ENCODE measurements at places on chromosomes 12 and 14.
A peak's percentile ranks its signal among the peaks of the same experiment; 100 is the strongest.

DNA sequence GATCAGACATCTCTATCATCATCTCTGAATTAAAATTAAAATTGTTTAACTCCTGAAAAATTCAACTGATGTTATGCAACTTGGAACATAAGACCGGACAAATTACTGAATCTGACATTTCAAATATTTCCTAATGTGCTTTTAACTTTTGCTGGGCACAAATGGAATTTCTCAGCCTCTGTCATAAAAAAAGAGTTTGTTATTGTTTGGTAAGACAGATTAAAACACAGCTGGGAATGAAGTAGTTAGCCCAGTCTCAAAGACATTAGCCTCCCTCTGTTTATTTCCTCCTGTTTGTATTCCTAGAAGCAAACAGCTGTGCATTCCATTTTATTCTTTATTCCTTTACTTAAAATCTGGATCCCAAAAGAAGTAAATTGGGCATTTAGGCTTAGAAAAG lies 29.4 kb downstream of the PLEKHA5 start:
- no peaks in the 10 kb centered on the region for H3K36me3 ChIP-seq
- DNase-seq, result no peak
- no peak overlapping the region for H3K4me3 ChIP-seq
- no peaks in the 10 kb centered on the region for H3K4me1 ChIP-seq

DNA sequence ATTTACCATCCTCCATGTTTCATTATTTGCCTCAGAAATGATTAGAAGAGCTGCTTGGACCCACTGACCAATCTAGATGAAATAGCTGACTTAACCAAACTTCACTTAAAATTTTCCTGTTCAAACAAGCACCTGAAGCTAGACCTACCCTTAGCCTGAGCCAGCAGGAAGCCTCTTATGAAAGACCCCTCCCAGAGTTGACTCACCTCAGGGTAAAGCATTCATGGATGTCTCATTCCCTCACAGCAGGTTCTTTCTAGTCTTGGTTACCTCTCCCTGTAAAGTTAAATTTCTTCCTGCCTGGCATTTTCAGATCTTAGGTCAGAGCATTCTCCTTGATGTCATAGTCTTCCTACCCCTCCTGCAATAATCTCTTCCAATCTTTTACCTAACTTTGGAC lies 1209.8 kb downstream of the FLRT2 start:
- H3K4me1 ChIP-seq, result no peaks in the 10 kb centered on the region
- no peak for DNase-seq
- no peak overlapping the region for H3K27ac ChIP-seq

DNA sequence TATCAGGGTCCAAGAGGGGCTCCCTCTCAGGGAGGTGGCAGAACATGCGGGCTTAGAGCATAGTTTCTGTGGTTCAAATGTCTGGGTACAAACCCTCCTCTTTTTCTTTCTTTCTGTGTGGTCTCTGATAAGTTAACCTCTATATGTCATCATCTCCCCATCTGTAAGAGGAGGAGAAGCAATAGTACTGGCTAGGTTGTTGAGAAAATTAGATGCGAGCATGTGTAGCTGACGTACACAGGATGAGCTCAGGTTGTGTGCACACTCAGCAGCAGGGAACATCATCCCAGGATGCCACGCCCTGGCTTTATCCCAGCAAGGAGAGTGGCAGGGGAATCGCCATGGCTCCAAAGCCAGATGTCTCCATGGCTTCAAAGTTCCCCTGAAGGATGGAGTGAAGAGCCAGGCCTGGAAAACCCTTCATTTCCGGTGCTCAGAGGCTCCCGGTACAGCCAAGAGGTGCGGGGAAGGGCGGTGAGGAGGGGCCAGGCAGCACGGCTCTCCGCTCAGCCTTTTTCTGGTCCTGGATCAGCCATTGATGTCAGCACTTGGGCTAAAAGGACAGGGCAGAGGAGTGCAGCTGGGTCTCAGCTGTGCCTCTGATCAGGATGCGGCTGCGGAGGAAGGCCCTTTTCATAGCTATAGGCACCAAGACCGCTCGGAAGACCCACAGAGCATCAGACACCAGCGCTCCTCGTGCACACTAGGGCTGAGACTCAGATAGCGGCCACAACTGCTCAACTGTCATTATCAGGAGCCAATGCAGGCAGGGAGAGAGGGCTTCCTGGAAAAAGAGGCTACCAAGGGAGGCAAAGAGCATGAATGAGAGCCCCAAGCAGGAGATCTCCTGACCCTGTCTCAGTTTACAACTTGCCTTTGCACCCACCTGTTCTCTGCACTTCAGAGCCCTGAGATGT lies 41.5 kb downstream of the ARL6IP4 start:
- DNase-seq, result no peak
- no peak overlapping the region for H3K27ac ChIP-seq
- no peak overlapping the region for H3K4me3 ChIP-seq
- H3K4me1 ChIP-seq, result no peaks in the 10 kb centered on the region
- H3K36me3 ChIP-seq, result no peaks in the 10 kb centered on the region

DNA sequence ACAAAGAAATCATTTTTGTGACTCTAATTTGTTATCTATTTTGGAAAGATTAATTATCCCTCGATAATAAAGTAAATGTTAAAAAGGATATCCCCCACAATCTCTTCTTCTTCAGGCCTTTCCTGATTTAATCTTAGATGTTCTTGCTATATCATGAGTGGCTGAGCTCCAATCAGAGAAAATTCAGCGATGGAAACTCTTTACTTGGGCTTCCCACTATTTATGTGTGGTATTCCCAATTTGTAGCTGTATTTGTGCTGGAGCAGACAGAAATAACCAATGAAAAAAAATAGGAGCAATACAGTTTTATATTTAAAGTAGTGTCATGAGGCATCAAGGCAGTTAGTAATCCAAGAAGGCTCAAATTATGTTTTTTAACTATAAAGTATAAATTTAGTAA lies 539.1 kb downstream of the PRKD1 start:
- no peak overlapping the region for H3K27ac ChIP-seq
- H3K27me3 ChIP-seq, result no peaks in the 10 kb centered on the region
- DNase-seq, result no peak
- no peaks in the 10 kb centered on the region for H3K4me1 ChIP-seq

- H3K27me3 ChIP-seq, result no peaks in the 10 kb centered on the region
- H3K4me3 ChIP-seq, result no peak overlapping the region
- no peaks in the 10 kb centered on the region for H3K36me3 ChIP-seq
- no peak for DNase-seq
These were observed 102.0 kb upstream of the HIF1A start for GRCh38 chr14:61593330-61593729.

DNA sequence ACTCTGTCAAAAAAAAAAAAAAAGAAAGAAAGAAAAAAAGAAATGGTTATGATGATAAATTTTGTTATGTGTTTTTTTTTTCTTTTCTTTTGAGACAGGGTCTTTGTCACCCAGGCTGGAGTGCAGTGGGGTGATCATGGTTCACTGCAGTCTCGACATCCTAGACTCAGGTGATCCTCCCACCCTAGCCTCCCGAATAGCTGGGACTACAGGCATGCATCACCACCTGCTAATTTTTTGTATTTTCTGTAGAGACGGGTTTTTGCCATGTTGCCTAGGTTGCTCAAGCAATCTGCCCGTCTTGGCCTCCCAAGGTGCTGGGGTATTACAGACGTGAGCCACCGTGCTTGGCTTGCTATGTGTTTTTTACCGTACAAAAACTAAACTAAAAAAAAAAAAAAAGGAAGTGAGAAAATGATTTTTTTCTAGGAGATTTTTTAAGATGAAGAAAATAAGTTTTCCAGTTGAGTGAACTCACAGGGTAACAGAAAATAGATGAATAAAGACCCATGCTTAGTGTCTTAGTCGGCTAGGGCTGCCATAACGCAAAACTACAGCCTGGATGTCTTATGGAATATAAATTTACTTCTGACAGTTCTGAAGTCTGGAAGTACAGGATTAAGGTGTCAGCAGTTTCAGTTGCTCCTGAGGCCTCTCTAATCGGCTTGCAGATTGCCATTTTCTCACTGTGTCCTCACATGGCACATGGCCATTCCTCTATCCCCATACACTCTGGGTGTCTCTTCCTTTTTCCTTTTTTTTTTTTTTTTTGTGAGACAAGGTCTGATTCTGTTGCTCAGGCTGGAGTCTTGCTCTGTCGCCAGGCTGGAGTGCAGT lies 13.2 kb upstream of the APOF start:
- H3K36me3 ChIP-seq, result no peaks in the 10 kb centered on the region
- H3K4me1 ChIP-seq, result peaks cover 36% of the 10 kb centered on the region
- peak overlapping the region; percentile 83 for H3K27ac ChIP-seq
- peak overlapping the region; percentile 45 for H3K4me3 ChIP-seq
- no peaks in the 10 kb centered on the region for H3K27me3 ChIP-seq

- DNase-seq, result no peak
- no peaks in the 10 kb centered on the region for H3K36me3 ChIP-seq
- no peaks in the 10 kb centered on the region for H3K4me1 ChIP-seq
- H3K27ac ChIP-seq, result no peak overlapping the region
- no peak overlapping the region for H3K4me3 ChIP-seq
These were observed 29.8 kb upstream of the DLGAP5 start for GRCh38 chr14:55221186-55221585.

GRCh38 chr12:13695781-13696180 lies 285.6 kb downstream of the GRIN2B start:
- no peak overlapping the region for H3K4me3 ChIP-seq
- no peaks in the 10 kb centered on the region for H3K36me3 ChIP-seq
- H3K27ac ChIP-seq, result no peak overlapping the region

DNA sequence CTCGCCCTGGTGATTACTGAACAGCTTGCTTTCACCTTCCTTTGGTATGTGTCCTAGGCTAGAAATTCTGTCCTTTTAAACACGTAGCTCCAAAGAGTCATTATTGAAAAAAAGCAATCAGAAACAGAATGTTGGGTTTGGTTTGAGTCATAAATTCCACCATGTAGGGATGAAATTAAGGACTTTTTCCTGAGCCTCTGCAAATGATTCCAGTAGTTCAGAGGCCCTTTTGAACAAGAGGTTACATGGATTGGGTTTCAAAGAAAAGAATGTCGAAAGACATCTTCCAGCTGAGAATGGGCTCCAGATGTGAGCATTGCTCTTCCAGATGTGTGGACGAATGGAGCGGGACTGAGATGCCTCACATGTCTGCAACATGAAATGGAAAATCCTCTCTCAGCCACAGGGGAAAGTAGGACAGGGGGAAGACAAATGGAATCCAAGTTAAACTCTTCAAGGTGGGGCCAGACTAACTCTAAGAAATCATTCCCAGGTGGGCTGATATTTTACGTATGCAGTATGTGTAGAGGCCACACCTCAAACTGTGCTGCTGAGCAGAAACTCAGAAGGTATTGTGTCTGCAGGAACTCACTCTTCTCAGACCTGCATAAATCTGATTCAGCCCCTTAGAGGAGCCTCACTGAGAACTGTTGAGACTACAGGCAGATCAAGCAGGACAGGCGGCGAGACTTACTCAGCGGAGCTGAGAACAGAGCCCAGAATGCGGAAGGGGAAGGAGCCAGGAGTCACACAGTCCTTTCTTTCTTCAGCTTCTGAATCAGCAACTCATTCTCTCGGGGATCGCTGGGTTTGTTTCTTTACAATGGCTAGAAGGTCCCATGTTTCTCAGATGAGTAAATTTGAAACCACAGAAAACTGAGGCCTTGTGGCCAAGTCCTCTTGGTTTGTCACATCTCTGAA lies 23.3 kb upstream of the EMP1 start:
- peaks cover 13% of the 10 kb centered on the region for H3K27me3 ChIP-seq
- peak overlapping the region; percentile 18 for H3K27ac ChIP-seq
- H3K4me1 ChIP-seq, result peaks cover 23% of the 10 kb centered on the region
- H3K4me3 ChIP-seq, result no peak overlapping the region
- DNase-seq, result peak; percentile 80
- no peaks in the 10 kb centered on the region for H3K36me3 ChIP-seq

- DNase-seq, result no peak
- H3K4me1 ChIP-seq, result no peaks in the 10 kb centered on the region
These were observed 847 bp downstream of the CCDC59 start for GRCh38 chr12:82357340-82357739.

Measured in GM12878 (cell line).